ENCODE measurements at places on chromosomes 3 and 15.
A peak's percentile ranks its signal among the peaks of the same experiment; 100 is the strongest.

- DNase-seq: no peak
These were observed 626.6 kb downstream of the MCTP2 start for GRCh38 chr15:94858011-94858410.

DNA sequence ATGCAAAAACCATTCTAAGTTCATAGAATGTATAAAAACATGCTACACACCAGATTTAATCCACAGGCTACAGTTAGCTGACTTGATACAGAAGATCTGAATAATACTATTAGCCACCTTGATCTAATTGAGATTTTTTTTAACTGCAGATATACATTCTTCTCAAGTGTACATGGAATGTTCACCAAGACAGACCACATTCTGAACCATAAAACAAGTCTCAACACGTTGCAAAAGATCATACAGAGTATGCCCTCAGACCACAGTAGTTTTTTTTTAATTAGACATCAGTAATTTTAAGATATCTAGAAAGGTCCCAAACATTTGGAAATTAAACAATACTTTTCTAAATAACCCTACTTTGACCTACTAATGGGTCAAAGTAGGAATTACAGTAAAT, 83.3 kb downstream of the FGF7 start:
- no peak for DNase-seq

GRCh38 chr3:114379266-114379665, 85.4 kb downstream of the TIGIT start:
- DNase-seq: no peak

GRCh38 chr3:61985020-61985419, 388.3 kb downstream of the FEZF2 start:
- DNase-seq: peak; percentile 67

- no peak for DNase-seq
These were observed 133.5 kb downstream of the SNRPN start for GRCh38 chr15:25088261-25088790.

GRCh38 chr3:138456961-138457862, 22.8 kb downstream of the ESYT3 start:
- no peak for DNase-seq

- peak; percentile 39 for DNase-seq
These were observed 849 bp downstream of the RRP9 start for GRCh38 chr3:51940648-51941462.

GRCh38 chr15:42808913-42809312, 72.0 kb upstream of the CDAN1 start:
- DNase-seq: peak; percentile 11

DNA sequence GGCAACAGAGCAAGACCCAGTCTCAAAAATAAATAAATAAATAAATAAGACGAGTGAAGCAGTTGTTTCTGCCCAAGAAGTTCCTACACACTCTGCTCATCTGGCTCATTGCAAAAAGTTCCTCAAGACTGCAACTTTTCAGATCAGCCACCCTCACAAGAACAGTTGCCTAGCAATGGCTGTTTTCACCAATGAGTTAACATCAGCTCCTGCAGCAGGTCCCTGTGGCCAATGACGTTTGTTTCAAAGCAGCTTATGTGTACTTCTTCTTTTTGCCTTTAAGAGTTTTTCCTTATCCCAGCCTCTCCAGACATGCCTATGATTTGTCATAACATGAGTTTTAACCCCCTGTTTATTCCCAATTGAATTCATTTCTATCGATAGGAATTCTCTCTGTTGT, 118.4 kb upstream of the SPRED1 start:
- no peak for DNase-seq

DNA sequence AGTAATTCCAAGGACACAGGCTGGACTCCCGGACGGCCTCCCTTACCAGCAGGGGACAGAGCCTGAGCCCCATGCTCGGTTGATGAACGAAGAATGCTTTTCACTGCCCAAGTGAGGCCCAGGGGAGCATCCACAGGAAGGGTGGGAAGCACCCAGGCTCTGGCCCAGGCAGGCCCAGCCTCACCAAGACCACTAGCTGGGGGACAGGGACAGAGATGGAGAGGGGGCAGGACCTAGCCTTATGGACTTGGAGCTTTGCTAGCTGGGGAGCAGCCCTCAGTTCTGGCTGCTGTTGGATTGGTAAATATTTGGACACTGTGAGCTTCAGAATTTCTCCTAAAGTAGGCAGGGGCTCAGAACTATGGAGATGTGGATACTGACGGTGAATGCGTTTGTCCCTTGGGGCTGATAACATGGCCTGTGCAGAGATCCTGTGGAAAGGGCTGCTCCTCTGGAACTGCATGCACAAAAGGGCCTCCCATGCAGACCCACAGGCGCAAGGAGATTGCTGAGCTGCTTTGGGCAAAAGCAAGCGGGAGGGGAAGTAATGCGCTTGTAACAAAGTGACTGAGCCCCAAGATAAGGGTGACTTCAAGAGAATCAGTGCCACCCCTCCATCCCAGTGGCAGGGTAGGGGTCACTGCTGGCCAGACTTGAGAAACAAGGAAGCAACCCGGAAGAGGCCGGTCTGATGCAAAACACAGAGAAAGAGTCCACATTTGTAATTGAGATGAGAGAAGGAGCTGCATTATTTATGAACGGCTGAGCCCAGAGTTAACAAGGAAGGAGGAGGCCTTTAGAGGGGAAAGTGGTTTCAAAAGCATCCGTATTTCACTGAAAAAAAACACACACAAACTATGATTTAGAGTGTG, 70.1 kb upstream of the MEF2A start:
- no peak for DNase-seq

- DNase-seq: no peak
These were observed 75.2 kb downstream of the DUT start for GRCh38 chr15:48406266-48406891.

- DNase-seq: no peak
These were observed 18.0 kb downstream of the FAM98B start for GRCh38 chr15:38471974-38472373.

DNA sequence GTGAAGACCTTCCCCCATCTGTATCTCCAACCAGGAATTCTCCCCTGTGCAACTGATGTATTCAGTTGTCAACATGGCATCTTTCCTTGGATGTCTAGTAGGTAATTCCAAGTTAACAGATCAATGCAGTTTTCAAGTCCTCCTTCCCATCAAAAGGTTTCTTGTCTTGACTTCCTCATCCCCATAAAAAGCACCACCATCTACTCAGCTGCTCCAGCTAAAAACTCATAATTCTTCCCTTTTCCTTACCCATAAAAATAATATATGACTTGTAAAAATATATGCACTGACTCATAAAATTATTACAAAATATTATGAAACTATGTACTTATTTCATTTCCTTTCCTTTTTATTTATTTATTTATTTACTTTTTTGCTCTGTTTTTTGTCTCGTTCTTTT, 5.0 kb upstream of the CAND2 start:
- DNase-seq: no peak

DNA sequence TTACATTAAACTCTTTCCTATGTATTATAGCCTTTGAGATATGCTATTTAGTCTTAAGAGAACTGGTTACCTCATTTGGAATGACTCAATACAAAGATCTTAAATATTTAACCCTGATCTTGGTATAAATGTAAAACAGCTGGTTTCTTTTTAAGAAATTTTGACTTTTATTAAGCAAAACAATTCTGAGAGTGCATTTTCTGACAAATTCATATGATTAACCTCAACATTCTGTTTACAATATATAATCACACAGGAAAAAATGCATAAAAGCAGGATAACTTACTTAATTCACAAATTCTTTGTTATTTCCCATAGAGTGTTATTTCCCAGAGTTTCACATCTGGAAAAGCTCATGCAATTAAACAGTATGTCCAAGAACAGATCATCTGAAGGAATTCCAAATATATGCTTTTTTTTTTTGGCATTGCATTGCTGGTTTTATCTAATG, 400.4 kb upstream of the THBS1 start:
- DNase-seq: peak; percentile 77

GRCh38 chr15:94269954-94270353, 38.6 kb downstream of the MCTP2 start:
- no peak for DNase-seq

- no peak for DNase-seq
These were observed 90.1 kb downstream of the PCSK6 start for GRCh38 chr15:101399431-101399830.

- no peak for DNase-seq
These were observed 131.7 kb upstream of the FAM3D start for GRCh38 chr3:58798312-58798711.

DNA sequence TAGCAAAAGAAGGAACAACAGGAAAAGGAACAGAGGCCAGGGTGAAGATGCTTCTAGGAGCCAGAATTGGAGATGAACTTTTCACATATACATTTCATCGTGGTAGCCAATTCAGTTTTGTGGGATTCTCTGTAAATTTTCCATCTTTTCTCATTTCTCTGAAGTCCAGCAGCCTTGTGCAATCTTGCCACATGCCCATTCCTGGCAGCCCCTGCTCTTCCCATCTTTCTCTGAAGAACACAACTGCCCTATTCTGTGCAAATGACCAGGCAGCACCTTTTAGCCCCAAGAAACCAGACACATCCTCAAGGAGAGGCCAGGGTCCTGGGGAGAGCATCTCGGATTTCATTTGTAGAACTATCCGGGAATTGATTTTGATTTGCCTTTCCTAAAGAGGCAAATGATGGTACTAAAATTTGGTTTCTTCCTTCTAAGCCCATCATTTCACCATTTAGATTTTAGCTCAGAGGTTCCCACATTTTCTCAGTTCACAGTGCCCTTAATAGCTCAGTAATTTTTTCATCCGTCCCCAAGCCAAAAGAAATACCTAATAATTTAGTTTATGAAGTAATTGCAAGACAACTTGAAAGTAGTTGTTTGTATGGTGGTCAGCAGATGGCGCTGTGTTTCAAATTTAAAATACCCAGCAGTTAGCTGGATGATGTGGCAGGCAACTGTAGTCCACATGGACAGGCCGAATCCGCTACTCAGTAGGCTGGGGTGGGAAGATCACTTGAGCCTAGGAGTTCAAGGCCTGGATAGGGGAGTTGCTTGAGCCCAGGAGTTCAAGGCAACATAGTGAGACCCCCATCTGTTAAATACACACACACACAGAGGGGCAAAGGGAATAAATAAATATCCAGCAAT, 61.3 kb upstream of the ACKR4 start:
- DNase-seq: peak; percentile 92

DNA sequence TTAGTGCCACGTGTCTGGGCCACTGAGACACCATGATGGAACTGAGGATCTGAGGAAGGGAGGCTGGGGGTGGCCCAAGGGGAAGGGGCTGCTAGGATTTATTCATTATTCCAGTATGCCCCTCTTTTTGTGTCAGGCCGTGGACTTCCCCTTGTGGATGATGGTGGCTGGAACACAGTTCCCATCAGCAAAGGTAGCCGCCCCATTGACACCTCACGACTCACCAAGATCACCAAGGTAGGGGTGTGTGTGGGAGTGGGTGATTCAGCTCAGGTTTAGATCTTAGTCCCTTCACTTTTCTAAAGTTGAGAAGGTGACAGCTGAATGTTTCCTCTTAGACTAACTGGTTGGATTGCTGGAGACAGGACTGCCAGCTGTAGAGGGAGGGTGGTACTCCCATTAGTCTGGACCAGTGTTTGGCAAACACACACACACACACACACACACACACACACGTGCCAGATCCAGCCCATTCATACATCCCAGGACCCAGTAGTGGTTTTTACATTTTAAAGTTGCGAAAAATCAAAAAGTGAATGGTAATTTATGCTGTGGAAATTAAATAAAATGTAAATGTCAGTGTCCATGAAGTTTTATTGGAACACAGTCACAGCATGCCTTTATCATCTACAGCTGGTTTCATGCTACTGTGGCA, 11.4 kb downstream of the EIF4G1 start:
- DNase-seq: no peak

DNA sequence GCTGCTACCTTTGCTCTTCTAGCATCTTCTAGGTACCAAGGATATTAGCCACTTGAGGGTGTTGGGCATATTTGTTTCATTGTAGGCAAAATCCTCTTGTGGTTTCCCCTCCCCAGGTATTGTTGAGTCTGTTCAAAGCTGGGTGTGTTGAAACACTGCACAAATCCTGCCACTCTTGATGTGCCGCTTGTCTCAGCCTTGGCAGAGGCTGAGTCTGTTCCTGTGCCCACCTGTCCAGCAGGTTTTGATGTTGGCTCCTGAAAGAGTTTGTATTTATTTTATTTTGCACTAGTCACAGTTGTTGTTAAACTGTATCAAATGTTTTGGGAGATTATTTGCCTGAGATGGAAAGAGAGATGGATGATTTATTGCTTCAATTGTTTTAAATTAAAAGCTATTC, 136.2 kb downstream of the USP13 start:
- DNase-seq: no peak

DNA sequence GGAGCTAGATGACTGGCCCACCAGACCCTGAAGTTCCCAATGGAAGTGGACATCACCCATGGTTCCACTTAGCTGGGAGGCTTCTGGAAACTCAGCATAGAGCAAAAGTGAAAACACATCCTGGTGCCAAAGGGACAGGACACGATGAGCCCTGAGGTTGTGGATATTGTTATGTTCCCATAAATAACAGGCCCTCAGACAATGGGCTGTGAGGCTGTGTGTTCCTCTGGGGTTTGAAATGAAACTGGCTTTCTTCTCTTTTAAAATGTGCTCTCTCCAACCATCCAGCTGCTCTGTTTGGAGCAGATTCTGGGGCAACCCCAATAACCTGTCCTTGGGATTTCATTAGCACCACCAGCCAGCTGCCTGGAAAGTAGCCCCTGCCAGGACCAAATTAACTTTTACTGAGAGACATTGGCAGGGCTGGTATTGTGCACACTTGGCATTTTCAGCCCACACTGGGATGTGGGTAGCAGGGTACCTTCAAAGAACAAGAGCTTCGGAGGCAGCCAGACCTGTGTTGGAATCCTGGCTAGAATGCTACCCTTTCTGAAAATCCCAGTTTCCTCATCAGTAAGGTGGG, 97.5 kb downstream of the DNAJB8 start:
- no peak for DNase-seq

DNA sequence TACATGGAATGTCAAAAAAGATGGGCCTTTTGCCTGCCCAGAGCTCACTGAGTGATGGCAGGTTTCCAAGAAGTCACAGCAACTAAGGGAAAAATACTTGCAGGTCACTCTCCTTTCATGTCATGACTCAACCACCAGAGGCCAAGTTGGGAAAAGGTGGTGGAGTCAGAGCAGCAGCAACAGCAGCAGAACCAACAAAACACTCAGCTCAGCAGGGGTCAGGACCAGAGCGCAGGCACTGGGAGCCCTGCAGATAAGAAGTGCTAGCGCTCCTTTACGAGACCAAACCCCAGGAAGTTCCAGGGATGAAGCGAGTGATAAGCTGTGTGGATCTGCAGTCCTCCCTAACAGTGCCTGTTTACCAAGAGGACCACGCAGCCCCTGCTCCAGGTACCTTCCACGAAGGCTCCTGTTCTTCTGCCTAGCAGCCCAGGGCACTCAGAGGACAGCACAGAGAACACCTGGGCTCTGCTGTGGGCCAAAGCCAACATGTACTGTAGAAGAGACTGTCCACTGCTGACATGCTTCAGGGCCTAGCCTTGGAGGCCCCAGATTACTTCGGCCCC, 26.0 kb downstream of the POC1A start:
- DNase-seq: peak; percentile 72

GRCh38 chr3:50267280-50267913, 1.6 kb upstream of the SEMA3B start:
- no peak for DNase-seq

Measured in fibroblast of mammary gland (primary cell).